ENCODE measurements at places on chromosomes 7 and 10.
A peak's percentile ranks its signal among the peaks of the same experiment; 100 is the strongest.

DNA sequence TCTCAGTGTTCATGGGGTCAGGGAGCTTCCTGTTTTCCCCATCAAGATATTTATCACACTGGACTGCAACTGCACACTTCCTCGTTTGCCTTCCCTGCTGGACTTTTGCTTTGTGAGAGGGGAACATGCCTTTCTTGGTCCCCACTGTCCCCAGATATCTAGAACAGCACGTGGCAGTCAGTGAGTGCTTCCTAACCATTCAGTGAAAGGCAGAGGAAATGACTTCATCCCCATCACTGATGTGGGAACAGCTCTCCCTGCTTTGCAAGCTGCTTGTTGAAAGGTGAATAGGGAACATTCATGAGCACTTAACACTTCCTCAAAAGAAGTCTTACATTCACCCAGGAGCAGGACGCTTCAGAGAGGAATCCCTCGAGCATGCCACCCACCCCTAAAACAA lies 135.4 kb downstream of the MYOF start:
- no peak for DNase-seq

DNA sequence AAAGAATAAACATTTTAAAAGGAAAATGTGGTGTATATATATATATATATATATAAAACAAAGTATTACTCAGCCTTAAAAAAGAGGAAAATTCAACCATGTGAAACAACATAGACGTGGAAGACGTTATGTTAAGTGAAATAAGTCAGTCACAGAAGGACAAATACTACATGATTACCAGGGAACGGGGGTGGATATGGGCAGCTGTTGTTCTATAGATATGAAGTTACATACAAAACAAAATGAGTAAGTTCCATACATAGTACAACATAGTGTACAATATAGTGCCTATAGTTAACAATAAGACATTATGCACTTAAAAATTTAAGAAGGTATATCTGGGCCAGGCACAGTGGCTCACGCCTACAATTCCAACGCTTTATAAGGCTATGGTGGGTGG lies 48.8 kb downstream of the SGMS1 start:
- no peak for DNase-seq

- no peak for DNase-seq
Observed at GRCh38 chr10:4652111-4653010, 173.6 kb upstream of the AKR1E2 start.

DNA sequence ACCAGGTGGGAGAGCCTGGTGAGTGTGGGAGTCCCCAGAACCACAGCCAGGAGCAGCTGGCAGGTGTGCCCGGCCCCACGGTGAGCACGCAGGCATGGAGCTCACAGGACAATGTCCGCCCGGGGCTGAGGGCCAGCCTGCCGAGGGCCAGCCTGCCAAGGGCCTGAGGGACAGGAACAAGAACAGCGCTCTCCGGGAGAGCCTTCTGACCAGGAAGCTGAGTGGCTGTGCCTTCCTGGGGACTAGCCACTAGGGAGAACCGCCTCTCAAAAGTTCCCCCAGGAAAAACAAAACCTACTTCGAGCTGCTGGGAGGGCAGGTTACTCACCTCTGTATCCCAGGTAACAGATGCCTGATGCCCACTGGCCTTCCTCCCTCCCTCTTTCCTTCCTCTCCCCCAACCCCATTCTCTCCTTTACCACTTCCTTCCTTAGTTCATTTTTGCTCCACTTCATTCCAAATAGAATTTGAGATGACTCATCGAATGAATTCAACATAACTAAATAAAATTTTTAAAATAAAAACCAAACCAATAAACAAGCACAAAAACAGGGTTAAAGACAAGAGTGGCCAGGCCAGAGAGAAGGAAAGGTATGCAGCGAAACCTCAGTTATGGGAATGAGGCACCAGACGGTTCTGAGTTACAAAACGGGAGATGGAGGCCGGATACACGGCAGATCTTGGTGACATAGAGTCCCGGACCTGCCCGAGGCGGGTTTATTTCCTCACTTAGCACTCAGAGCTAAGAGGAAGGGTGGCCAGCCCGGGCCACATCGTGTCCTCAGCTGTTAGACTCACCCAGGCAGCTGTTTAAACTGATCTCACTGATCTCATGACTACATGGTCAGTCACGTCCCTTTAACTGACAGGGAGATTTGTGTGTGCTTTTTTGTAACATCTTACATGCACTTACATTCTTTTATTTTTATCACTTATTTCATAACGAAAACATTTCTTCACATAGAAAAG lies 128.5 kb downstream of the TNS3 start:
- peak; percentile 27 for DNase-seq

DNA sequence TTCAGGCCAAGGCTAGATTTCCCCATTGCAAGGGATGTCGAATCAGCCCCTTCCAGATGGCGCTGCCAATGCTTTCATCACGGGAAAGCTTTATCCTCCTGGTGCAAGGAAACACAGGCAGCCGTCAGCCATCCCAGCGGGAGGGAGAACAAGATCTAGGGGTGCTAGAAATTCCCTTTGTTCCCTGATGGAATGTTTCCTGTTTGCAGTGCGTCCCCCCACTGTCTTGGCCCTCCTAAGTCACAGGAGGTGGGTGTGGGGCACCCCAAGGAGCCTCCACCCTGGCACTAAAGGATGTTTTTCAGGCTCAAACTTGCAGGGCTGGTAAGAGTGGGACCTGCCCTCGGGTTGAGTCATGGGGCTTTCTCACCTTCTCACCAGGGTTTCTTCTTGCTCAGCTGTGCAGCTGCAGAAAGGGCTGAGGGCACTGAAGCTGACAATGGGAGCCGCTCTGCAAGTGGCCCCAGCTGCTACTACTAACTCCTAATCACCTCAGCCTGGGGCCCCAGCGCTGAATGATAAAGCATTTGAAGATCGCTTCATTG lies 103.6 kb downstream of the PRPF18 start:
- DNase-seq = no peak

All from glomerular endothelial cell (primary cell).